NCI-H1048 (cell line): ENCODE measurements at places on chromosomes 1 and 21.

DNA sequence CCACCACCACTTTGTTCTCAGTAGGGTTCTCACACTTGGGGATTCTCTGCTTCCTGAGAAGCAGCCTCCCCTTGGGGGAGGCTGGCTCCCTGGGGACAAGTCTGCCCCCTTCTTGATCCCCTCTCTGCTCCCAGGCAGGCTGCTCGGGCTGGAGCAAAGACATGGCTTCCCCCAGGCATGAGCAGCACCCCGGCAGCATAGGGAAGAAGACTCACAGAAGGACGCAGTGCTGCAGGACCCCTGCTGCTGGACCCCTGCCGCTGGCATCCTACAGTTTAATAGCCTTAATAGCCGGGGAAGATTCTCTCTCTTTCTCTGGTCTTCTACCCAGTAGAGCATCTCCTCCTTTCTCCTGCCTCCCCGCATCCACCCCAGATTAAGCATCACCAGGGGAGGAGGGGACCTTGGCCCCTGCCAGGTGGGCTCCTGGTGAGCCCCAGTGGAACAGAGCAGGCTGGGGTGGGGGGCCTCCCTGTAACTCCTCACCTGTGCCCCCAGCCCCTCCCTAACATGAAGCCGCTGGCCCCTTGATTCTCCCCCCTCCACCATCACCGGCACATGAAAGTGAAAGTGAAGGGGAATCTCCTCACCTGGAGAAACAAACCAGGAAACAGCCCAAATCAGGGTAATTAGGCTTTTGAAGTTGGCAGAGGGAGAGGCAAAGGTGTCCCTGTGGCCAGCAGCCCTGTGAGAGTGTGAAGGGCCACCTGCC is 2.5 kb downstream of the WNT3A start:
- DNase-seq, result no peak

DNA sequence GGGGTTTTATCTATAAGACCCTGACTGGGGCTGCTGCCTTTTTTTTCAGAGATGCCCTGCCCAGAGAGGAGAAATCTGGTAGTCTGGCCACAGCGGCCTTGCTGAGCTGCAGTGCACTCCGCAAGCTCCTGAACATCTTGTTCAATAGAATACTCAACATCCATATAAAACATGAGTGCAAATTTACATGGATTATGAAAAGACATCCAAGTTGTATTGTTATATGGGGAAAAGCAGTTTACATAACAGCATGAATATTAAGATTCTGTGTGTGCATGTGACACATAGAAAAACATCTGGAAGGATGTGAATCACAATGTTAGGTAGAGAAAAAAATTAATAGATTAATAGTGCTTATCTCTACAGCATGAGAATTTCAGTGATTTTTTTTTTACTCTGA is 16.4 kb downstream of the COG2 start:
- no peak for DNase-seq

DNA sequence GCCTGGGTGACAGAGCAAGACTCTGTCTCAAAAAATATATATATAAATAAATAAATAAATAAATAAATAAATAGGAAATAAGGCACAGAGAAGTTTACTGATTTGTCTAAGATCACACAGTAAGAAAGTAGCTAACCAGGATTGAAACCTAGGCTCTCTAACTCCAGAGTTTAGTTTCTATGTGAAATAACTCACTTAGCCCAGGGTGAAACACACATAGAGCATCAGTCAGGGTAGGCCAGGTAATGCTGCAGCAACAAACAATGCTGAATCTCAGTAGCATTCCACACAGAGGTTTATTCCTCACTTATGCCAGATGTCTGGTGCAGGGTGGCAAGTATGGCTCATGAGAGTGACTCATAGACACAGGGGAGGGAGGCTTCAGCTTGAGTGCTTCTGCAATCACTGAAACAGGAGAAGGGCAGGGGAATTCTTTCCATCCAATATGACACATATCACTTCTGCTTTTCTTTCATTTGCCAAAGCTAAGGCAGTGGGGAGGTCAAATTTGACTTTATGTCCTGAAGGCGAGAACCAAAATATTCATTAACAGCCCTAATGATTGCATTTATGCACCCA is 37.1 kb upstream of the KANK4 start:
- DNase-seq, result no peak

- no peak for DNase-seq
Observed at GRCh38 chr1:219568733-219569132, 44.2 kb downstream of the ZC3H11B start.

DNA sequence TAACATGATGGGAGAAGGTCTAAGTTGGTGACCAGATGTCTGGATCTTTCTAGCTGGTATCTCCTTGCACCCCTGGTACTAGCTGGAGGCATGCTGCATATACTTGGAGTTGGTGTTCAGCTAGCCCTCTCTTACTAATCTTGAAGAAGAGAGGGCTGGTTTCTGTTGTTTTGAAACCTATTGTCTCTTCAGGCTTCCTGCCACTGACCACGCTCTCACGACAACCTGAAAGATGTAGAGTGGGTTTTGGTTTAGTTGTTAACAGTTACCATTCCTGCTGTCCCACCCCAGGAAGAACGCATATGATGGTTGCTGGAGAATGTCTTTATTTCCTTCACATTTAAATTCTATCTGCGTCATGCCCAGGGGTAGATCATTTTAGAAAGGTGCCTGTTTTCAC is 3.6 kb downstream of the MAN1C1 start:
- no peak for DNase-seq

DNA sequence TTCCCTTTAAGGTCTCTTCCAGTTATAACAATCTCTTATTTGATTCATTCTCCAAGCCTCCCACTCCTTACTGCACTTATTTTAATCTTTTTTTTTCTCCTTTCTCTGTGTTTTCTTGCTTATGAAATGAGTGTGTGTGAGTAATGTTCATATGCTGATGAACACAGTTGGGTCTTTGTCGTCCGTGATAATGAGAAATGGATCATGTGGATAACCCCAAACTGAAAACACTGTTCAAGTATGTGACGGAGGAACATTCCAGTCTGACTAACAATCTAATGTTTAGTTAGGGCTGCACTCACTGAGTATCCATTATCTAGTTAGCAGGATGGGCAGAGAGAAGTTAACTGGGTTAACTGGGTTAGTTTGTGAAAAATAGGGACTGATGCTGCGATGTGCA is 253.1 kb upstream of the DUSP10 start:
- DNase-seq, result no peak

DNA sequence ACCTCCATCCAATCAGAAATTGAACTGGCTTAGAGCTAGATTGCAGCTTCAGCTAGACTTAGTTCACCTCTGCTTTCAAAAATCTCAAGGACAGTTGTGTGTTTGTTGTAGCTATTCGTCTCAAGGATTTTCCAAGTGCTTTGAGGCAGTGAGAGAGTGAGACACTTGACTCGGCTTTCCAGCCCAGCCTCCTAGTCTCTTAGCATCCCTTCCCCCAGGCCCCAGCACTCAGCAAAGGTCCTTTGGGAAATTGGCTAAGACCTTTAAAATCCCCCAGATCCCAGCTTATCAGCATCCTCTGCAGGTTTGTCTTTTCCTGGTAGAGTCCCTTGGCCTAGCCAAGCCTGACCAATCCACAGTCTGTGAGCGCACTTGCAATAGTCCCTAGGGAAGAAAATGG is 47.9 kb upstream of the PROX1 start:
- DNase-seq, result no peak

DNA sequence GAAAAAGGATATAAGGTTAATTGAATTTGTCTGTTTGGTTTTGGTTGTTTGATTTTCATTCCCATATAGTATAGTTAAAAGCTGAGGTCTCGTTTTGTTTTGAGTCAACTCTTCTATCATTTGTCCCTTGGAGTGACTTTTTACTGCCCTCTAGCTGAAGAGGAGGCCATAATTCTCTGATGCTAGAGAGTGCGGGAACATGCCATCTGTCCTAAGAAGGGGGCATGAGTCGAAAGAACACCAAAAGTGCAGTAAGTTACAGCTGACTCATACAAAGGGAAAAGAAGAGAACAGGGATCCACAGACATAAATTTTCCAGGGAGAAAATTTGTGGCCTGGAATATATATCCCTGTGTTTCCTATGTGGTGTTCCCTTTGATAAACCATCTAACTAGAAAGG is 4.1 kb downstream of the KRTAP21-3 start:
- DNase-seq, result no peak

DNA sequence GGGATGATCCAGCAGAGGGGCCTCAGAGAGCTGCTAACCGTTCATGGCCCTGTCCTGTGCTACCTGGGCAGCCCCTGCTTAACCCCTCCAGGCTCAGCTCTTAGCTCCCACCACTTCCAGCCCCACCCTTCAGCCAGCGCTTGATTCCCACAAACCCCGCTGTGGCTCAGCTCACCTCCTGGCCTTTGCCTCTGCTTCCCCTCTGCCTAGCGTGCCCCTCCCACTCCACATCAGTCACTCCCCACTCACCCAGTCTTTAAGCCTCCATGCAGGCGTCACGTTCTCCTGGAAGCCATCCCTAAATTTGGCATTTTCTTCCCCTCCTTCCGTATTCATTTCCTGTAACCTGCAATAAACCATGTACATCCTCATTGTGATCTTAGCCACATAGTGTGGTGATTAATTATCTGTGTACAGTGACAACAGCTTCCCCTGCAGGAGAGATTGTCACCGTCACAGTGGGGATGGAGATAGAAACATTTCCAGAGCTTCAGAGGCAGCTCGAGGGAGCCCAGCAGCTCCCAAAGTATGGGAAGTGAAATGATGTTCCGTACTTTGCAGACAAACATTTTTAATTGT is 65.5 kb downstream of the EPHB2 start:
- no peak for DNase-seq

DNA sequence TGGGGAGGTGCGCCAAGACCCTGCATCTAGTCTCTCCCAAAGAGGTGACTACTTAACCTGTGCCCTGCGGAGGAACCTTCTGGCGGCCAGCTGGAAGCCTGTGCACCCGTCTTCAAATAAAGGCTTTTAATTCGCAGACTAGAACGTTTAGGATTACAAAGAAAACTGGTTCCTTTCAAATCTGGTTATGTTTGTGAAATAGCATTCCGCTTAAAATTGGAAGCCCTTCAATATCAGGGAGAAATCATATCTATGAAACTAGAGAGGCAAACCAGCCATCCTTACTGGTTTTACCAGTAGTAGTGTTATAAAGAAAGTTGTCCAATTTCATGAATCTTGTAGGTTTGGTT is 250.8 kb downstream of the FAM72C start:
- no peak for DNase-seq

- DNase-seq, result no peak
Observed at GRCh38 chr1:23601135-23601967, 42.0 kb upstream of the ID3 start.

- no peak for DNase-seq
Observed at GRCh38 chr1:69639159-69639558, 71.4 kb downstream of the LRRC7 start.

DNA sequence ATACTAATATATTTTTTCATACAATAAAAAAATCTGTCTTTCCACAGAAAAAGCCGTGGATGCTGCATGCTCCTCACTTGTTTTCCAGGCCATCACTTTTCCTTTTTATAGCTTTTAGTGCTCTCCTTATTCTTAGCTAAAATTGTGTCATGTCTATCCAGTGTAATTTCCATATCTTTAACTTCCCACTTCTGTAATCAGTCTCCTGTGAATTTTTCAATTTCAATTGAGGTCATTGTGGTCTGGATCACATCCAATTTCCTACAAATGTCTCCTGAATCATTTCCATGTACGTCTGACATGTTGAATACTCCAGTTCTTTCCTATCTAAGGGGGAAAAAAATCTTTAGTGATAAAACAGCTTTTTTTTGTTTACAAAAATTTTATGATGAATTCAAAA is 838.2 kb upstream of the B3GALT2 start:
- peak; percentile 91 for DNase-seq

GRCh38 chr1:172178886-172179285 is 241.6 kb upstream of the C1orf105 start:
- no peak for DNase-seq

DNA sequence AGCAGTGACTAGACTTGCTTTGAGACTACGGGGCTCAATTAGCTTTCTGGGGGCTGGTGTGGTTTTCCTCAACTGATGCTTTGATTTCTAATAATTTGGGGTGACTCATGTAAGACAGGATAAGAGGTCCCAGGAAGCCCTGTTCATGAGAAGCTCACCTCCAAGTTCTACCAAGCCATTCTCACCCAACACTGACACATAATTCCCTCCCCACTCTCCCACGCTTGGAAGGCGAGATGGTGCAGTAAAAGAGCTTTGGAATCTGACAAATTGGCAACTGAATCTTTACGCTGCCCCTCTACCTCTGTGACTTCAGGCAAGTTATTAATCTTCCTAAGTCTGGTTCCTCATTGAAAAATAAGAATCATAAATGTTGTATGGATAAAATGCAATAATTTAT is 299.1 kb upstream of the DUSP10 start:
- no peak for DNase-seq

GRCh38 chr1:25195835-25196234 is 36.5 kb downstream of the SYF2 start:
- DNase-seq, result no peak

- DNase-seq, result no peak
Observed at GRCh38 chr1:28286111-28286510, 26.8 kb downstream of the SESN2 start.

DNA sequence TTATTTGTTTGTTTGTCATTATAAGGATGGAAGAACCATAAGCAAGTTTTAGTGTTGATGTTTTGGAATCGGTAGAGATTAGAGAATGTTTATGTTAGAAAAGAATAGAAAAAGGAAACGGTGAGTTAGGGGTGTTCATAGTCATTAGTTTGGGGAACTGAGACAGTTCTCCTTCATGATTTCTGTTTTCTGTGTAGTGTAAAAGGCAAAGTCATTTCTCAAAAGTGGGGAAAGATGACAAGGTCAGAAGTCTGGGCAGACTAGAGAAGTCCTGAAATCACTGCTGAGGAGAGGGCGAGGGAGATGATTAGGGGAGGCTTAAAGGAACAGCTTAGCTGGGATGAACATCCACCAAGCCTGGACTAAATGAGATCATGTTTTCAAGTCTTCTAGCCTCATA is 498.9 kb downstream of the TTLL7 start:
- DNase-seq, result no peak

DNA sequence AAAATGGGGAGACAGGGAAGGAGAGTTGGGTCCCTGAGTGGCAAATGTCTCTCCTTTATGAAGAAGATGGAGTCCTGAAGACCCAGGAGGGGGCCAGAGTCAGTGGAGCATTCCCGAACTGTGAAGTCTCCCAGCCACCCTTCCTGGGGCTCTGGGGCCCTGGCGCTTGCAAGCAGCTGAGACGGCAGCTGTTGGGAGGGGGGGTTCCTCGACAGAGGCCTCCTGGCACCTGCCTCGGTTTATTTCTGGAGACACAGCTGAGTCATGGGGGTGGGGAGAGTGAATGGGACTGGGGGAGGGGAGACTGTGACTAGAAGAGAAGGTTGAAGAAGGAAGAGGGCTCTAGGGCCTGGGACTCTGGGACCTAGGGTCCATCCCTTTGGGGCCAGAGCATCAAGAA is 14.0 kb downstream of the NES start:
- no peak for DNase-seq
